ENCODE measurements at places on chromosomes 6 and 20.

- DNase-seq, result peak; percentile 12
These were observed 94.1 kb downstream of the HIVEP2 start for GRCh38 chr6:142850679-142851423.

GRCh38 chr20:55004044-55004443 is 528.7 kb downstream of the DOK5 start:
- no peak for DNase-seq

DNA sequence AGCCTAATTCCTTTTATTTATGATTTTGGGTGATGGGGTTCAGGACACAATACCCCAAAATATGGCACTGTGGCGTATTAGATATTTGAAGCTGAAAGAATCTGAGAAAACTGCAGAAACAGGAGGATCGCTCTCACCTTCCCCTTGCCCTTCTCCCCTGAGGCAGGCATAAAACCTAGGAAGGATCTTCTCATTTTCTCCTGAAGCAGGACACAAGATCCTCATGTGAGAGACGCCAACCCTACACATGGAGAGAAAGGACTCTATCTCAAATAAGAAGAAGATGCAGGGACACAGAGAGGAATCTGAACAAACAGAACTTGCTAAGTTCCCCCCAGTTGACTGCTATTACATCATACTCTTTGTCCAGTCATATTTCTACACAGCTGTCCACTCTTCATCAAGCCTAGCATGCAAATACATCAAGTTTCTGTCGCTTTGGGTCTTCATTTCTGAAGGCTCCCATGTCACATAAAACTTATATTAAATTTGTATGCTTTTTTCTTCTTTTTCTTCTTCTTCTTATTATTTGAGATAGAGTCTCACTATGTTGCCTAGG is 109.0 kb downstream of the DTNBP1 start:
- DNase-seq, result no peak

- no peak for DNase-seq
These were observed 87.6 kb downstream of the SMOC2 start for GRCh38 chr6:168528474-168529095.

DNA sequence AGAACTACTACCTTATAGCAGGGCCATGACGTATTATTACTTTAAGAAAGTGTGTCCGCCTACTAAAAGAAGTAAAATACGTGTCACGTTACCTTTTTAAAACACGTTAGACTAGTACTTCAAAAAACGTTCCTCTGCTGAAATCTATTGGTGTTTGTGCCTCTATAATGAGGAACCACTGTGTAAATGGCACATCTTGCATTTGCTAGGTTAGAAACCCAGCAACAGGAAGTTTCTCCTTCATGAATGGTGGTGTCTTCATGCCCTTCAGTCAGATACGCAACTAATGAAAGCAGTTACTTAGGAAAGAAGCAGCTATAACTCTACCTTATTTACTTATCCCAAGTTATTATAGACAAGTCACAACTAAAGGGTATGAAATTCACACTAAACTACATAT is 343.5 kb downstream of the RNGTT start:
- DNase-seq, result no peak

DNA sequence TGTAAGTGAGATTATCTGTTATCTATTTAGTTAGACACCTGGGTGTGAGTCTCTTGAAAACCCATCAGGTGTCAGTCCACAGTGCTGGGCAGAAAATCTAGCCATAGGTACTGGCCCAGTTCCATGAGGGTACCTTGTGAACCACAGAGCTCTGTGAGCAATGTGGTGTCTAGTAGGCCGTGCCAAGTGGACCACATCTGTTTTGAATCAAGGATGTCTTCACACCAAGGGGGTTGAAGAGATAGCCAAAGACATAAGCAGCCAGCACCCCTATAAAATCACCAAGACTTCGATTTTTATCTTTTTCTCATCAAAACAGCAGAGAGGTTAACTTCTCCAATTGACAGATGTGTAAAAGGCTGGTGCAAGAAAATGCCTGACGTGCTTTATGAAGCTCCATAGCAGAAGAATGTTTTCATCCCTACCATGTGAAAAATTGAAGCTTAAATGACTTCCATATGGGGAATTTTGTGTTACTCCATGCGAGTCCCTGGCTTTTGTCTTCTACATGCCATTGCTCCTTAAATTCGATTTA is 368.7 kb downstream of the HAO1 start:
- DNase-seq, result no peak

GRCh38 chr20:9516234-9516871 is 2.0 kb downstream of the LAMP5 start:
- DNase-seq, result no peak

DNA sequence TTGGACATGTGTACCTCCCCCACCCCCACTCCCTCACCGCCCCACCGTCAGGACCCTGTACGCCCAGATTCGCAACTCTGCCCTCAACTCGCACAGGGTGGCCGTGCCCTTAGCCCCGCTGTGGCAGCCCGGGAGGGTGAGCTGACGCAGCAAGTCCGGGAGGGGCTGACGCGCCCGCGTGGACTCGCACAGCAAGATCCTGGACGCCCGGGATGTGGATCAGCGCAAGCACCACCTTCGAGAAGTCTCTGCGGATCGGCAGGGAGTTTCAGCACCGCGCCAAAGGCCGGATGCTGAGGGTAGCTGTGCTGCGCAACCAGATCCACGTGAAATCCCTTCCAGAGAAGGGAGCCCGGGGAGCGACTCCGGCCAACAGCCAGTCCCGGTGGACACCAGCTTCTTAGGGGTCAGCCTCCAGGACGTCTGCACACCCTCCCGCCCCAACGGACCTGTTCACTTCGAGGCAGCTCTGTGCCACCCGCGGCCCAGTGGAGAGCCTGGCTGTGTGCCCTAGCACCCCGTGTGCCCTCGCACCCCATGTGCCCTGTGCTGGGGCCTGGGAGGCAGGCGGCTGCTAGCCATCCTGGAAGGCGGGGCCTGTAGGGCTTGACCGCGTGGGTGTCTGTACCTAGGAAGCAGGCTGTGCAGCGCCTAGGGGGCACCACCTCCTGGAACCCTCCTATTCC is 6.7 kb upstream of the GJA10 start:
- no peak for DNase-seq

DNA sequence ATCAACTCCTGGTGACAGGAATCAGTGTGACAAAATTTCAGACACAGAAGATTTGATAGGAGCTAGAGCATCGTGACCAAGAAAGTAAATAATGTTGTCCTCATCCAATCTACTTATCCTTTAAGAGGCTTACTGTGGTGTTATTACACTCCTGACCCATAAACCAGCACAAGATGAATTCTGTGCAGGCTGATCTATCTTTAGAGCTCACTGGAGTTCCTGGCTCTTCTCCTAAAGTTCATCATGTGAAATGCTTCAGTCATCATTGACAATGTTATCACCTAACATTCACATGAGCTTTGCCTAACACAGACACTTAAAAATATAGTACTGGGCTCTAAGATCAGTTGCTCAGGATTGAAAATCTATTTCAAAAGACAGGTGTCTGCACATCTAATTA is 271.0 kb upstream of the HSF2 start:
- DNase-seq, result no peak

DNA sequence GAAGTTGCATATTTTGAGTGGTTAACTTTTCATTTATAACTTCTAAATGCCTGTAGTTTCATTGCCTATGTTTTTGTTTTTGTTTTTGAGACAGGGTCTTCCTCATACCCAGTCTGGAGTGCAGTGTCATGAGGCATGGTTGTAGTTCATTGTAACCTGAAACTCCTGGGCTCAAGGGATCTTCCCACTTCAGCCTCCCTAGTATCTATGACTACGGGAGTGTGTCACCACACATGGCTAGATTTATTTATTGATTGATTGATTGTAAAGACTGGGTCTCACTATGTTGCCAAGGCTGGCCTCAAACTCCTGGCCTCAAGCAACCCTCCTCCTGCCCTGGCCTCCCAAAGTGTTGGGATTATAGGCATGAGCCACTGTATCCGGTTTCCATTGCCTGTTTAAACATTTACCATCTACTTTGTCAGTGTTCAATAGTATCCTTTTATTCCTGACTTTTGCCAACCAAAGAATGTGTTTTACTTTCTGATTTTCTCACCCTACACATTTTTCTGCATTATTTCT is 144.6 kb downstream of the CDKAL1 start:
- no peak for DNase-seq

- DNase-seq, result no peak
These were observed 295.1 kb upstream of the CDYL start for GRCh38 chr6:4480788-4481735.

GRCh38 chr6:134278000-134278399 is 39.9 kb downstream of the SGK1 start:
- DNase-seq, result no peak

- no peak for DNase-seq
These were observed 7.2 kb downstream of the SAMD3 start for GRCh38 chr6:130215526-130215925.

Data from NCI-H345 (cell line).